ENCODE measurements at places on chromosomes 1 and 21. TPM values are rescaled to one million over a fixed set of nuclear protein-coding genes. Genes with fewer than 3 reads are reported as not detected.

DNA sequence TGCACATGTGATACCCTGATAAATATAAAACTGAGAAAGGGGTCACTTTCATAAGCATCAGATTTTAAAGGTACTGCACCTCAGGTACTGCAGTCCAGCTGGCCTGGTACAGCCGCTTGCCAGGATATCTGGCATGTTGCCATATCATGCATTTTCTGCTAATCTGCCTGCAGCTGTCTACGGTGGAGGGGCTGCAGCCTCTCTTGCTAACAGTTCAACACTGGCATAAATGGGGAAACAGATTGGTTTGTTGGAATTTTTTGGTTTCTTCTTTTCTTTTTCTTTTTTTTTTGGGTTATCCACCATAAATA, 71.5 kb downstream of the MIS18A start:
- DNase-seq, result no peak

- DNase-seq, result no peak
These were observed 196.3 kb downstream of the SDCCAG8 start for GRCh38 chr1:243452092-243452491.

The SUSD4 gene
- 0.07 TPM for total RNA-seq

The TINAGL1 gene
- 215 TPM for total RNA-seq

The GNAT2 gene
- total RNA-seq, result not detected

DNA sequence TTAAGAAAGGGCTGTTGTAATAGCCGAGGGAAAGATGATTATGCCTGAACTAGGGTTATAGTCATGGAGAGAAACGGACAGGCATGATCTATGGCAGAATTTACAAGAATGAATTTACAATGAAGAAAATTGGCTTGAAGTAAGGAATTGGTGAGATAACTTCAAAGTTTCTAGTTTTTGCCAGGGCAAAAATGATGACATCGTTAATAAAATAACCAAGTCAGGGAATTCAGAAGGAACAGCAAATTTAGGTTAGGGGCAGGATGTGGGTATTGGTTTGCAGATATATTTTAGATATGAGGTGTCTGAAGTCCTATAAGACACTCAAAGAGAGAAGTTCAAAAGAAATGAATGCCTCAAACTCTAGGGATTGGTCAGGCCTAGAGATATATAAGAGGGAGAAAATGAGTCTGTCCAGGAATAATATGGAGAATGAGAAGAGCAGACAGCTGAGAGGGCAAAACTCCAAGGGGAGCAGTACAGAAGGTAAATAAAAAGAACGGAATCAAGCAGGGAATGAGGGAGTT, 62.8 kb downstream of the IARS2 start:
- DNase-seq, result no peak

DNA sequence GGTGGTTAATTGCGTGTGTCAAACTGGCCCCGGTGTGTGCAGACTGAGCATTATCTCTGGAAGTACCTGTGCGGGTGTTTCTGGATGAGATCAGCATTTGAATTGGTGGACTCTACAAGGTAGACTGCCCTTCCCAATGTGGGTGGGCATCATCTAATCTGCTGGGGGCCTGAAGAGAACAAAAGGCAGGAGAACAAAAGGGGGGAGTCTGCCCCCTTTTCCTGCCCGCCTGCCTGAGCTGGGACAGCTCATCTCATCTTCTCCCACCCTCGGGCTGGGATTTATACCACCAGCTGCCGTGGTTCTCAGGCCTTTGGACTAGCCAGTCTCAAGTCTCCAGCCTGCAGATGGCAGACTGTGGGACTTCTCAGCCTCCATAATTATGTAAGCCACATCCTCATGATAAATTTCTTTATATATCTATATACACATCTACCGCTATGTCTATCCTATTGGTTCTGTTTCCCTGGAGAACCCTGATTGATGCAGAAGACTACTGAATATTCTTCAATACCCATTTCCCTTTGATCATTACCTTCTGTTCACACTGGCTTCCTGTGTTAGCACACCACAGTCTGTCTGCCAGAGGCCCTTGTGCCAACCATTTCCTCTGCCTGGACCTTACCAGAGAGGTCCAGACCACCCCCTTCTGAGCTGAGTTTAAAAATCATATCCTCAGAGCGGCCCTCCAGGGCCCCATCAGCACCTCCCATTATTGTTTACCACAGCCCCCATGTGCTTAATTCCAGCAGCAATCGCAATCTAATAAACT, 25.2 kb downstream of the RCAN1 start:
- DNase-seq, result no peak

GRCh38 chr21:33767236-33767635, 124.9 kb downstream of the ITSN1 start:
- peak; percentile 80 for DNase-seq

DNA sequence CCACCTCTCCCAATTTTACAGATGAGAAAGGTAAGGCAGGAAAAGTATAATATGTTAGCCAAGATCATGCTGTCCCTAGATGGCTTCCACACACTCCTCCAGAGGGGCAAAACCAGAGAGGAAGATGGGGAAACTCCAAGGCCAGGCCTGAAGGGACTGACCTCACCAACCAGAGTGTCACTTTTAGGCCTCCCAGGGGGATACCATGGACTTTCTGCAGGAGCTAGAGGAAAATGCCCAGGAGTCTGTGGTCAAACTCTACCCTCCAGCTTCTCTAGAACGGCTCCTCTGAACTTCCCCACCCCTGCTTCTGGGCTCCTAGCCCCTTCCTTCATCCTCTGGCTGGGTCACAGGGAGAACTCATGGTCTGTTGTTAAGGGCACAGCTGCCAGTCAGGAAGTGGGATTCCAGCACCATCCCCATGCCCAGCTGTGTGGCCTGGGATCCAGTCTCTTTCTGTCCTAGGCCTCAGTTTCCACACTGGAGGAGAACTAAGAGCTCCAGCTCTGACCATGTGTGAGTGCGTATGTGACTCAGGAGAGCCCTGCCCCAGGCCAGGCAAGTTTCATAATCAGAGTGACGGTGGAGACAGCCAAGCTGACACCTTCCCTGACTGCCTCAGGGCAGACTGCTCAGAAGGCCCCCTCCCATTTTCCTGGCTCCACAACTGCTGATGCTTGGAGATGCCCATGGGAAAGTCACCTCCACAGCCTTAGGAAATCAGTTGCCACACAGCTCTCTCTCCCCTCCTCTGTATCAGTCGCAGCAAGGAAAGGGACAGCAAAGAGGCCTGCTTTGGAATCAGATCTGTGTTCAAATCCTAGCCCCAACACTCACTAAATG, 1.9 kb downstream of the IGSF8 start:
- no peak for DNase-seq

The TPTE gene
- not detected for total RNA-seq

- DNase-seq, result no peak
These were observed 2.3 kb upstream of the ADARB1 start for GRCh38 chr21:45071874-45072737.

The S100A2 gene
- 24.8 TPM for total RNA-seq

DNA sequence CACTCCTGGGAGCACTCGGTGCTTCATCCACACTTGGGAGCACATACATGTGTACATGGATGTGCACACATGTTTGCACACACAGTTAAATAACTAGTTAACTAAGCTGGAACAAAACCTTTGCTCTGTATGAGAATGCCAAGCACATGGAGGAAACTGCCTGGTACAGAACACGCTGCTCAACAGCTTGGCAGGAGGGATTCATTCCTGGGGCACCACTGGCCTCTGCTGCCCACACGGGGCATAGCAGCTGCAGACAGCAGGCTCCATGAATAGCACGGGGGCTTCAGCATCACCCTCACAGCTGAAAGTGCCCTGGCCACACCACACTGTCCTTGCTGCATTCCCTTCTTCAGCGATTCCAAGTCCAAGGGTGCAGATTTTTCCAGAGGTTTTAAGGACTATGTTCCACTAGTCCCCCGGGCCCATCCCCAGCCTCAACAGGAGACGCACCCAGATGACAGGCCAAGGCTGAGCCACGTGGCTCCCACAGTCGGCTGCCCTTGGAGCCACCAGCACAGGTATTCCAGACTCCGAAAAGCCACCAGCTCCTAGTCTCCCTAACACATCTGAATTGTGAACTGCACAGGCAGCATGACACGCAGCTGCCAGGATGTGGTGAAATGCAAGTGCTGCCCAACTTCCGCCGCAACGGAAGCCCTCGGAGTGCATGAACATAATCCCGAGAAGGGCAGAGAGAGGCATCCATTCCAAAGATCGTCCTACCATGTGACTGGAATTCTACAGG, 16.9 kb downstream of the NPHP4 start:
- no peak for DNase-seq

The NUDT4B gene
- total RNA-seq, result 30.9 TPM

GRCh38 chr1:232262991-232263390, 366.9 kb downstream of the SIPA1L2 start:
- no peak for DNase-seq

DNA sequence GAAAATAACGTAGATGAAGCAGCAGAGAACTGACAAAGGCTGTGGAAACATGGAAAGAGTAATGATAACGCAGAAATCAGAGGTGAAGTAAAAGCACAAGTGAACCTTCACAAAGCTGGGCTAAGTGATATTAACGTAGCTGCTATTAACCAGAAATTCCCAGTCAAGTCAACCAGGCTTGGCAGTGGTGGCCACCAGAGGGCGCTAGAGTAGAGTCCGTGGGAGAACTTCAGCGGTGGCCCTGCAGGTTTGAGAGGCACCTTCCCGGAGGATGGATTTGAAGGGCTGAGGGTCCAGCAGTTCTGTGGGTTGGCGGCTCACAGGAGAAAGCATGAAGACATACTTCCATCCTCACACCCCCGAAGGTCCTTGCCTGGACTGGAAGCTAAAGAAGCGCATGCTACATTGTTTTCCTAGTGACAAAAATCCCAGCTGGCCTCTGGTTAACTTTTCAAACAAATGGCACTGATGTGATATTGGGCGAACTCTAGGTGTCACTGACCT, 81.7 kb upstream of the ZNF648 start:
- DNase-seq, result no peak

DNA sequence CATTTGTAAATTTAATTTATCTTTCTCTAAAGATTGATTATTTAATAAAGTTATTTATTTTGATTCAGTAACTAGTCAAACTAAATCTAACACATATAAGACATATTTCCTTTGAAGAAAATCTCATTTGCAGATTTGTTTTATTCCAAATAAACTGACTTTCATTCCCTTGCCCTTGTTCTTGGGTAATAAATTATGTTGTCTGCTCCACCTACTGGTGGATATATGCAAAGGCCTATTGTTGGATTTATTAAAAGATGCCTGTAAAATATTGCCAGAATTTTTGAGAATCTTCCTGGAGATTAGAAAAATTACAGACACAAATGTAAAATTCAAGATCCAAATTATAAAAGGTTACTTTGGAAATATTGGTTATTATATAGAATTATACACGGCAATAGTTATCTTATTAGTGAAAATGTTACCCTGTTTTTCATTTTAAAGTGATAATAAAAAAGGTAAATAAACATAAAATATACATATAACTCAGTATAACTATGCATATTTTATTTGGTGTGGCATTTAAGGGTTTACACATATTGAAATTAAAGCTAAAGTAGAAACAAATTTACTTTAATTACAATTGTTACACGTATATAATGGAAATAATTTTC, 116.1 kb downstream of the SPATA17 start:
- DNase-seq, result peak; percentile 2

The ACTL8 gene
- total RNA-seq, result not detected

The SLC45A3 gene
- 6.5 TPM for total RNA-seq

GRCh38 chr1:199087144-199087543, 448.3 kb downstream of the PTPRC start:
- no peak for DNase-seq

The ELAPOR1 gene
- 0.29 TPM for total RNA-seq

GRCh38 chr1:30299393-30299792, 424.0 kb downstream of the MATN1 start:
- no peak for DNase-seq

GRCh38 chr1:182628657-182629056, 24.5 kb upstream of the RGS16 start:
- no peak for DNase-seq

The CHI3L1 gene
- total RNA-seq, result 0.86 TPM

GRCh38 chr1:18955131-18955440, 1.4 kb downstream of the IFFO2 start:
- no peak for DNase-seq

DNA sequence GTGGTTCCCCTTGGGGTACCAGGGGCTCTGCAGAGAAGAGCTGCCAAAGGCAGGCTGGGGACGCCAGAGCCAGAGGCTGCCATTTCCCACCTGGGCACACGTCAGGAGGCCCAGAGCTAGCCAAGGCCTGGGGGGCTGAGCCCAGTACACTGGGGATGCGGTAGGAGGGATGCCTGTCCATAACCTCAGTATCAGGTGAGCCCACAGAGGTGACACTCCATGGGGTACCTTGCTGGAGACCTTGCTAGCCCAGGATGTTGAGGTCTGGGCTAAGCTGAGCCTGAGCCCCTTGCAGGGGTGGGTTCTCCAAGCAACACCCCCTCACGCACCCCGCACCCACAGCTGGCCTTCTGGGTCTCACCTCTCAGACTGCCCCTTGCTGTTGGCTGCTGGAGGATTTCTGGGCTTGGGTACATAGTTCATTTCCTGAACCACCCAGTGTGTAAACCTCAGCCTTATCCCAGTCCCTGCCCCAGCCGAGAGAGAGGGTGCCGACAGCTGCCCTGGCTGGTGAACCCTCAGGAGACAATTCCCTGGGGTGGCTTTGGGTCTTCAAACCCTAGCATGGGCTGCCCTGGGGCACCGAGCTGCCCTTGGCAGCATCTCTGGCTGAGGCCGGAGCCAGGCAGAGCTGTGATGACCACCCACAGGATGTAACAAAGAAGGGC, 92.5 kb upstream of the VAMP3 start:
- no peak for DNase-seq

DNA sequence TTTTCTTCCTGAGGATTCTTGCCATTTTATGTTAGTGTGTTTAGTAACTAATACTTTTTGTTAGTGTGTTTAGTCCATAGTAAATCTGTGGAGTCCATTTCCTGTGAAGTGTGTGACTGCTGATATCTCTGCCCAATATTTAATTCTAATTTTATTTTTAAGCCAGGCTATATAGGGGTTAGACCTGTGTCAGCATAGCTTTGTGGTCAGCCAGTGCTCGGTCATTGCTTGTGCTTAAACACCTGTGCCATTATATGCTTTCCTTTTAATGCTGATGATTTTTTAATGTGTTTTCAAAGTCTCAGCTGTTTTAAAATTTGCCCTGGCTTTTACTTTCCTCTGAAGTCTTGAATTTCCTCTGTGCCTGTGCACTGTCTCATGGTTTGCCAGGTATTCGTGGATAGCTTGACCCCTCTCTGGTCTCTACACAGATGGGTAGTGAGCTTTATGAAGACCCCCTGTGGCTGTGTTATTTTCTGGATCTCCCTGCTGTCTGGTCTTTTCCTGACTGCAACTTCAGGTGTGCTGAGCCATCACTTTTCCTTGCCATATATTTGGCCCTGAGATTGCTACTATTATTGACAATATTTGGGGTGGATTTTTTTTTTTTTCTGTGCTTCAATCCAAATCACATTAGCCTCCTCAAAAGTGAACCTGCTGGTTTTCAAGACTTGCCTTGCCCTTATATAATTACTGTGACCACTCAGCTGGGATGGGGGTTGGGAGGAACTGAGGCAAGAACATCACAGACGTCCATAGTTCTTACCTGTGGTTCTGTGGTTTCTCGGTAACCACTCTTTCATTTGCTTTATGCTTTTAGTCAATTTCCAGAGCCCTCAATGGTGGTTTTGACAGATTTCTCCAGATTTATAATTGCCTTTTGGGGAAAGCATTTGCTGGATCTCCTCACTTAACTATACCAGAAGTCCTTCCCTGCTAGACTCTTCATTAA, 59.6 kb downstream of the RPS6KC1 start:
- no peak for DNase-seq
